Activated CD8-positive, alpha-beta T cell treated with anti-CD3 and anti-CD28 coated beads, Interleukin-2, amount 10 ng/mL, durations not matched to agents 7 days and 5 days (primary cell): ENCODE measurements at places on chromosomes 6 and 20.
A peak's percentile ranks its signal among the peaks of the same experiment; 100 is the strongest.

DNA sequence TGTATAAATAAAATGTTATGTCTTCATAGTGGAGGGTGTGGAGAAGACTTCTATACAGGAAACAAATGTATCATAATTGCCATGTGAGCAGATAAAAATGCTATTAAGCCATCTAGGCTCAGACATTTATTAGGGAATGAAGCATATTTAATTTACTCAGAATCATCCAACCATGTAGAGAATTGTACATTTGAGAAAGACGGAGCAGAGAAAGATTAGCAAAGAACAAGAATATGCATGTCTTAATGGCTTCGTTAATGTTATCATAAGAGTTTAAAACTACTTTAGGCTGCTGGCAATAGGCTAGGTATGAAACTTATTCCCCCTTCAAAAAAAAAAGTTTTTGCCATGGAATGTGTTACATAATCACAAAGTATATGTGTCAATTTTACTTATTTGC is 6.1 kb downstream of the ANKRD6 start:
- DNase-seq, result no peak

GRCh38 chr6:35026434-35027222 is 114.5 kb downstream of the TCP11 start:
- no peak for DNase-seq

- peak; percentile 28 for DNase-seq
Observed at GRCh38 chr6:46491201-46491627, at the start of gene RCAN2. Gene RCAN2, minus strand, starts transcription at chr6:46491449.

DNA sequence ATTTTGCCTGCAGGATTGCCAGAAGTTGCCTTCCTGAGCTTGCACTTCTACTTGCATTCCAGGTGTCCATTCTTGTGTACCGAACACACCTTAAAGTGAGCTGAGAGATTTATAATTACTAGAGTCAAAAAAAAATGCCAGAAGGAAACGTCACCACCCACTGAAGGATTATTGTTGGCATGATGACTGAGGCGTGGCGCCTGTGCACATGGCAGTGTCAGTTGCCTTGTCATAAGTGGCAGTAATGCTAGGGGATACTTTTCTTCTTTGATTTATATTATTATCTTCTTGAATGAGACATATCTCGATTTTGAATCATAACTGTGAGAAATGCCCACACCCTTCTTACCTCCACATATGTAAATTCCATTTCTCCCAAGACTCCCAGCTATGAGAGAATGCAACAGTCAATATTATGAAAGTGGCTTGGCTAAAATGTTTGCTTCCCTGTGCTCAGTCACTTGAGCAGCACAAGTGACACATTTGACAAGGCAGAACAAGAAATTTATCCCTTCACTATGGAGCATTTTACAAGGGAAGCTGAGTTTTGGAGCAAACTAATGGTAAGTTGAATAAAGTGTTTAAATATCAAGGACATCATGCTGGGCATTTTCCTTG is 149.5 kb upstream of the SASH1 start:
- DNase-seq, result no peak

- no peak for DNase-seq
Observed at GRCh38 chr6:149111556-149112115, 205.9 kb upstream of the TAB2 start.
